ENCODE measurements at places on chromosomes 12 and 14.

- DNase-seq: no peak
Measured at GRCh38 chr12:122827258-122827657, 8.0 kb upstream of the HIP1R start.

- peak; percentile 17 for DNase-seq
Measured at GRCh38 chr14:56555921-56556570, 23.6 kb upstream of the TMEM260 start.

- no peak for DNase-seq
Measured at GRCh38 chr14:75406856-75407255, 21.0 kb upstream of the JDP2 start.

DNA sequence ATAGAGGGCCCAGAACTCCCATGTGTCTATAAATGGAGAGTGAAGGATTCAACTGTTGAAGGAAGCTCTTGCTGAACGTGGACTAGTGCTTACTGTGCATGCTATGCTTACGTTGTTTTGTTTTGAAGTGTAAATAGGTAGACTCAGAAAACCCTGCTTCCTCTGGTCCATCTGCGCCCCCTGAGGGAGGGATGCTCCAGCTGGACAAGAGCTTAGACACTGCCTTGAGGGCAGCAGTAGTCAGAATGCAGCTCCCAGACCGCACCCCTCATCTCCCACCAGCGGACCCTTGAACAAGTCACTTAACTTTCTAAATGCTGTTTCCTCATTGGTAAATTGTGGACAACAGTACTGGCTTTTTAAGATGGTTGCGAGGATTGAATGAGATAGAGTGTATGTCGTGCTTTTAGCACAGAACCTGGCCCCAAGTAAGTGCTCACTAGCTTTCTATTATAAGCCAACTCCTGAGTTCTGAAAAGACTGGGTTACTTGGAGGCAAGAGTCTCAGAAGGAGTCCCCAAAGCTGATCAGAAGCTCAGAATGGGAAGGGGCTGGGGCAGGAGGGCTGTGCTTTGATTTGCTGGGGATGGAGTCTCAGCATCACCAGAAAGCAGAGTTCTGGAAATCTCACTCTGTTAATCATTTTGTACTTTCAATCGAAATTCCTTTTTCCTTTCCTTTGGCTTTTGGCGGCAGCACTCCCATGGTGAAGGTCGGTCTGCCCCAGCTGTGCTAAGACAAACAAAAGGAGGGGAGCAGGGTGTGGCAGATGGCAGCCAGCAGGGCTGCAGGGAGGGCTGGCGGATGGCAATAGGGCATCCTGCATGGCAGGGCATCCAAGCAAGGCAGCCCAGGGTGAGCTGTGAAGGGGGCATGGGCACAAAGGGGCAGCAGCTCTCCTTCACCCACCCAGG is 15.6 kb downstream of the AGAP2 start:
- no peak for DNase-seq

GRCh38 chr14:75543253-75543652 is 21.0 kb downstream of the BATF start:
- no peak for DNase-seq

GRCh38 chr12:76679778-76680177 is 84.1 kb upstream of the ZDHHC17 start:
- DNase-seq: no peak

GRCh38 chr12:105929192-105929591 is 209.6 kb downstream of the NUAK1 start:
- DNase-seq: no peak

- DNase-seq: peak; percentile 98
Measured at GRCh38 chr14:89955745-89956660, at the start of gene TDP1. TSS of gene TDP1 (plus strand) at chr14:89955927. CDS start at chr14:89963115, 7,188 bp downstream.

- DNase-seq: peak; percentile 73
Measured at GRCh38 chr12:107967170-107967569, 161.9 kb upstream of the WSCD2 start.

DNA sequence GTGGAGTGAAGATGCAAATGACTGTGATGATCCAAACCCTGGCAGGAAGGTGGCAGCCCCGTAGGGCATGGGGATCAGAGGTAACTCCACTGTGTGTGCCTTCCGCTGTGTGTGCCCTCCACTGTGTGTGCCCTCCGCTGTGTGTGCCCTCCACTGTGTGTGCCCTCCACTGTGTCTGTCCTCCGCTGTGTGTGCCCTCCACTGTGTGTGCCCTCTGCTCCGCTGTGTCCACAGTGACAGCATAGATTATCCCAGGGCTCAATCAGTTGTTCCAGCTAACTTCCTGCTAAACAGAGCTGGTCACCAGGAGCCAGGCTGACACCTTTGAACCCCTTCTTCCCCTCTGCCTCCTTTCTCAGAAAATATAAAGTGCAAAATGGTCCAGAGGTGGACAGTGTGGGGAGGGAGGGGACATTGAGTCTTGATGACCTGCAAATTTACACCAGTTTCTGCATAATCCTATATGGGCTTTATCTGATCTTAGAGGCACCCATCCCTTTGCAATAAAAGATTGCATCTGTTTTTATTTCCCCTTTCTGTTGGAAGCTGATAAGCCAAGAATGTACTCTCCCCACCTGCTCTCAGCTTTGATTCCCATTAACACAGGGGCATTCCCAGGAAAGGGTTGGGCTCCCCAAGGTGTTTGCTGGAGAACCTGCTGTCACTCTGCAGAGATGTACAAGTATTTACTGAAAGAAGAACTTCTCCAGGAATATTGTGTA is 21.6 kb upstream of the HNF1A start:
- DNase-seq: no peak

- DNase-seq: no peak
Measured at GRCh38 chr14:50057331-50057730, 59.0 kb downstream of the VCPKMT start.

DNA sequence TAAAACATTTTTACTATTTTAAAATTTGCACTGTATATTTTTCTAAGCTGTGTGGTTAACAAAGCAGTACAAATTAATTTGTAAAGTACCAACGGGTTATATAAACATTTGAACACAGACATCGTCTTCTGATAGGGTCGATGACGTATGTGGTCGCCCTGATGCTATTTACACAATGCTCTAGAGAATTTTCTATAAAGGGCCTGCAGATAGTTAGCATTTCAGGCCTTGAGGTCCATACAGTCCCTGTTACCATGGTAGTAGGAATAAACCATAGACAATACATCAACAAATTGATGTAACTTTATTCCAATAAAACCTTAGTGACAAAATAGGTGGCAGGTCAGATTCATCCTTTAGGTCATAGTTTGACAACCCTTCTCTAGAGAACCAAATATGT is 25.7 kb upstream of the PDZRN4 start:
- DNase-seq: no peak

DNA sequence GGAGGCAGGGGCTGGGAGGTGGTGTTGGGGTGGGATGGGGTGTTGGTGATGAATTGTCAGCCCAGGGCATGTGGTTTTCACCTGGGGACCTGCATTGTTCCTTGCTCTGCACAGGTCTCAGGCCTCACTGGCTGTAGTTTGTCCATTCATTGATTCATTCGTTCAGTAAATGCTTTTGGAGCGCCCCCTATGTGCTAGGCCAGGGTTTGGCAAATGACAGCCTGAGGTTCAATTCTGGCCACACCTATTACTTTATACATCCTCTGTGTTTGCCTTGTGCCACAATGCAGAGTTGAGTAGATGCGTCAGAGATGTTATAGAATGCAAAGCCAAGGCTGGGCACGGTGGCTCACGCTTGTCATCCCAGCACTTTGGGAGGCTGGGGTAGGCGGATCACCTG is 4.7 kb downstream of the ADCK1 start:
- DNase-seq: peak; percentile 54

DNA sequence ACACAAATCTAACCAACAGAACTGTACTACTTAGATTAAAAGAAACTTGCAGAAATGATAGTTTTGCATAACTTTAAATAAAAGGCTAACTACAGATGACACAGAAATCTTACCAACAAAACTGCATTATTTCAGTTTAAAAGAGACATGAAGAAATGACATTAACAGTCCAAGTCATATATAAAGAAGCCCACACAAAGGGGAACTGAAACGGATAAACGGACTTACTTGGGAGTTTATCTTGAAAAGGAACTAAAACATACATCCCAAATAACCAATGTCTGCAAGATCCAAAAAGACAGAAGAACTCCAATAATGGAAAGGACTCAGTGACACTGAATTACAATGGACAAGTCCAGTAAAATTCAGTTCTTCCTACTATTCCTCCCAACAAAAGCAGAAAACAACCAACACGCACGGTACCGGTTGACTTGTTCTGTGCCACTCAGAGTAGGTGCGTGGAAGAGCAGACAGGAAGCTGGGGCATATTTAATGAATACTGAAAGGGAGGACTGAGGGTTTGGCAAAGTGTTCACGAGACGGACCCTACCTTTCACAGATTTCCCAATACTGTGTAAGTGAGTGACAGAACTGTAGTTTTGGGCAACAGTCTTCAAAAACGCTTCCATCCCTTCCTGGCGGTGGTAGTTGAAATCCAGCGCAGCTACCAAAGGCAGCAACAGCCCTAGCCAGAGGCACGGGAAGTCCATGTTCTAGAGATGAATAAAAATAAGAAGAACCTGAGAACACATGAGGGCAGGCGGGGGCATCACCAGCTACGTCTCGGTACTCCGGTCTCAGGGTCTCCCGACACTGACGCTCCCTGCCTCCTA is 627 bp downstream of the CPM start:
- peak; percentile 29 for DNase-seq

- DNase-seq: no peak
Measured at GRCh38 chr14:35553808-35554207, 19.8 kb downstream of the INSM2 start.

DNA sequence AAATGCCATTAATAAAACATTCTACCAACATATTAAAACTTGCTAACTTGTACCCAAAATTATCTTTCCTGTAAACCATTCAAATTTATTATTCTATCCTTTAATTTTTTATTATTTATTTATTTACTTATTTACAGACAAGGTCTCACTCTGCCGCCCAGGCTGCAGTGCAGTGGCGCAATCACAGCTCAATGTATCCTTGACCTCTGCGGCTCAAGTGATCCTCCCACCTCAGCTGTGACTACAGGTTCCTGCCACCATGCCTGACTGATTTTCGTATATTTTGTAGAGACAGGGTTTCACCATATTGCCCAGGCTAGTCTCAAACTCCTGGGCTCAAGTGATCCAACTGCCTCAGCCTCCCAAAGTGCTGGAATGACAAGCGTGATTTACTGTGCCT is 20.4 kb upstream of the LIN7A start:
- DNase-seq: no peak

- no peak for DNase-seq
Measured at GRCh38 chr14:58744801-58745394, 107.1 kb downstream of the DACT1 start.

DNA sequence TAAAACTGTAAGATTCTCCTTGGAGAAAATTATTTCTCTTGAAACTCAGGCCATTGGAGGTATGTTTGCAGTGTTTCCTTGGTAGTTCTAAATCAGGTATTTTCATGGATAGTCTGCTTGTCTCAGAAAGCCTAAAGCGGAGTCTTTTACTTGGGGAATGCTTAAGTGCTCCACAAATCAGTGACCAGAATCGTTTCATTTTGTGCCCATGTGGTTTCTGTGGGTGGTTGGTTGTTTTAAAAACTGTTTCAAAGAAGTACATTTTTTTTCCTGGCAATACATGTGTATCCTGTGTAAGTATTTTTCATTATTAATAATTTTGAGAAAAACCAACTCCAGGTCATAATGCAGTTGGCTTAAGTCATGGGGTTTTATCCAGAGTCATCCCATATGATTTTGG is 33.6 kb downstream of the CCDC91 start:
- DNase-seq: no peak

GRCh38 chr14:55697414-55697861 is 117.4 kb downstream of the KTN1 start:
- no peak for DNase-seq

DNA sequence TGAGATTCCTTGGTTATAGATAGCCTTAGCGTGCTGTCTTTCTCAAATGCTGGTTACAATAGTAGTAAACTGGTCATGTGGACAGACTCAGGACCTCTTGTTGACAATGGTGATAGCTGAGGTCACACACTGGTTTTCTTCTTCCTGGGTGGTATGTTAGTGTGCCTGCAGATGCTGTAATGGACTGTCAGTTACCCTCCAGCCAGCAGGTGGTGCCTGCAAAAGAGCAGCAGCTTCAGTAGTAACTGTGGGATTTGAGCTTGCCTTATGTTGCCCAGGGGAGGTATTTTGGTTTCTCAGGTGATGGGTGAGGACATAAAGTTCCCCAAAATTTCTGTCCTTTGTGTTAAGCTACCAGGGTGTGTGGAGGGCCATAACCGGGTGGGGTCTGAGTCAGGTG is 33.7 kb upstream of the SCAF11 start:
- DNase-seq: no peak

DNA sequence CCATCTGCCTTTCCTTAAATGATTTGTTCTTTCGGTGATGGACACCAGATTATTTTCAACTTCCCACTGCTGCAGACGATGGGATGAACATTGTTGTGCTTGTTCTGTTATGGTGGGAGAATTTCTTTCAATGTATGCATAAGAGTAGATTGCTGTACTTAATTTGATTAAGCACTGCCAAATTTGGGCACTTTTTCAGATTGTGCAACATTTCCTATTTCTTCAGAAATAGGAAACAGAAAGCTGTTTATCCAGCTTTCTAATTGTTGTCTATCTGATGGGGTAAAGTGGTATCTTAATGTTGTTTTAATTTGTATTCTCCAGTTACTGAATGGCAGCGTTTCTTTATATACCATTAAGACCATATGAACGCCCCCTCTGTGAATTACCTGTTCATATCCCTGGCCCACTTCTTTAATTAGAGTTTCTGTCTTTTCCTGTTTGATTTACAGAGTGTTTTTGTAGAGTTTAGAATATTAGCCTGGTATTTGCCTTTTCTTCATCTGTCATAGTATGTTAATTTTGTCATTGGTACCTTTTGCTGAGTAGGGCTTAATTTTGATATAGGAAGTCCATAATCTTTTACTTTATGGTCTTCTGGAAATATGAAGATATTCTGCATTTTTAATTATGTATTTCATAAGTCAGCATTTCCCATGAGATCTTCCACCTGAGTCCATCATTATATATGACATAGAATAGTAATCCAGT is 59.6 kb downstream of the DIP2B start:
- DNase-seq: no peak

DNA sequence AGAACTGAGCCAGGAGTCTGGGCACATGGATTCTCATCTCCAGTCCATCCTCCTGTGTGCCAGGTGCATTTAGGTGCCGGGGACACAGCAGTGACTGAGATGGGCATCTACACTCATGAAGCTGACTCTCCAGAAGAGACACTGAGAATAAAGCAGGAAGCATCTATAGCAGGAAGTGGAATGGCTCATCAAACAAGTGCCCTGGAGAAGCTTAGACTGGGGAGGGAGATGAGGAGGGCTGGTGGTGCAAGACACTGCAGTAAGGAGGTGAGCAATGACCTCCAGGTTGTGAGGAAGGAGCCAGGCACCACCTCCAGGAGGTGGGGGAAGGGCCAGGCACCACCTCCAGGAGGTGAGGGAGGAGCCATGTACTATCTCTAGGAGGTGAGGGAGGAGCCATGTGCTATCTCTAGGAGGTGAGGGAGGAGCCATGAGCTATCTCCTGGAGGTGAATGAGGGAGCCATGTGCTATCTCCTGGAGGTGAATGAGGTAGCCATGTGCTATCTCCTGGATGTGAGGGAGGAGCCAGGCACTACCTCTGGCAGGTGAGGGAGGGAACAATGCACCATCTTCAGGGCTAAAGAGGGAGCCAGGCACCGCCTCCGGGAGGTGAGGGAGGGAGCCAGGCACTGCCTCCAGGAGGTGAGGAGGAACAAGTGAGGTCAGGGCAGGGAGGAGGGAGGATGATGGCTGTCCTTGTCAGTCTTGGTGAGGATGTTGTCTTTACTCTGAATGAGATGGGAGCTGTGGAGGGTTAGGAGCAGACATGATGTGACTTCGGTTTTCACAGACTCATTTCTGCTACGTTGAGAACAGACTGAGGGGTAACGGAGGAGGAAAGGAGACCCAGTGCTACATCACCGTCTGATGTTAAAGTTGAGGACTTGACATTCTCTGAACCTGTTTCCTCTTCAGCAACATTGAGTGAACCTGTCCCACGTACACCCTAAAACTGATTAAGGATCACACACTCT is 961.9 kb upstream of the TMEM132C start:
- no peak for DNase-seq

Data from Daoy (cell line).